ENCODE measurements at places on chromosomes 2 and 18.

- peak; percentile 60 for ATAC-seq
Observed at GRCh38 chr2:219570924-219571310, 422 bp downstream of the OBSL1 start.

DNA sequence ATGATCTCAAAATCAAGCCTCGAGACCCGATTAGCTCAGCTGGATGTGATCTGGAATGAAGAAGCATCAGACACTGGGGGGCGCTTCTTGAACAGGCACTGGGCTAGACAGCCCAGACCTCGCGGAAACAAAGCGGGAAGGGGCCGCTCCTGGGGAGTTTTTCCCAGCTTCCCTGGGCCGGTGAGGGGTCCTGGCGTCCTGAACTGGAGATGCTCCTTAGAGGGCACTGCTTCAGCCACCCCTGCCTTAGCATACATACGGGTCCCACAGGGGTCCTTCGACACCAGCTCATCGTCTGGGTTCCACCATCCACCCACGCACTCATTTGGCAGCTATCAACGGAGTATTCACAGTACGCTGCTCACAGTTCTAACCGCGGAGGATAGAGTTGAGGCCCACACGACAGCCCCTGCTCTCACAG, 146.7 kb downstream of the TSN start:
- no peak for ATAC-seq

- ATAC-seq: no peak
Observed at GRCh38 chr2:36556842-36557241, 41.1 kb downstream of the FEZ2 start.

DNA sequence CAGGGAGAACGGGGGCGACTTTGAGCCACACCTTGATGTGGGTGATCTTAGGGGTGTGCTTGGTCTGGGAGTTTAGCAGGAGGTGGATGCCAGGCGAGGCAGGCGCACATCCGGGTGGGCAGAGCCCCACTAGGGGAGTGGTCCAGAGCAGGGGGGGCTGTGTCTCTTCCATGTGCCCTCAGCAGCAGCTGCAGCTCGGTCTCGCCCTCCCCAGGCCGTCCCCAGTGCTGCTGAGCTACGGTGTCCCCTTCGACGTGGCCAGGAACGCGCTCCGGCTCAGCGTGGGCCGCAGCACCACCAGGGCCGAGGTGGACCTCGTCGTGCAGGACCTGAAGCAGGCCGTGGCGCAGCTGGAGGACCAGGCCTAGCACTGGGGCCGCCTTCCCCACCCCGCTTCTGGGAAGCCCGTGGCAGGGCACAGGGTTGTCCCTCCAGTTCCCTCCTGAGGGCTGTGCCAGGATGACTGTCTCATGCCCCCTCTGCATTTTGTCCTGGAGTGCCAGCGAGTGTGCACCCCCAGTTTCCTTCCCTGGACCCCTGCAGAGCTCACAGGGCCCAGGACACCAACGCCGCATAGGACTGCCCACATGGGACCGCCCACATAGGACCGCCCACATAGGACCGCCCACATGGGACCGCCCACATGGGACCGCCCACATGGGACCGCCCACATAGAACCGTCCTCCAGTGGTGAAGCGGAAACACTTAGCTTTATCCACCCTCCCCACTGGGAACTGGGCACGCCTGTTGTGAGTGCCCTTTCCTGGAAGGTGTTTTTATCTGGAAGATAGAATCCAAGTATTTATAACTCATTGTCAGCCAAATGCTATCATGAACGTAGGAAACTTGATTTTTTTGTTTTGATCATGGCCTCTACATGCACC, 1.9 kb upstream of the ESPNL start:
- ATAC-seq: peak; percentile 79

- ATAC-seq: no peak
Observed at GRCh38 chr2:15909736-15910135, 30.6 kb upstream of the MYCN start.

DNA sequence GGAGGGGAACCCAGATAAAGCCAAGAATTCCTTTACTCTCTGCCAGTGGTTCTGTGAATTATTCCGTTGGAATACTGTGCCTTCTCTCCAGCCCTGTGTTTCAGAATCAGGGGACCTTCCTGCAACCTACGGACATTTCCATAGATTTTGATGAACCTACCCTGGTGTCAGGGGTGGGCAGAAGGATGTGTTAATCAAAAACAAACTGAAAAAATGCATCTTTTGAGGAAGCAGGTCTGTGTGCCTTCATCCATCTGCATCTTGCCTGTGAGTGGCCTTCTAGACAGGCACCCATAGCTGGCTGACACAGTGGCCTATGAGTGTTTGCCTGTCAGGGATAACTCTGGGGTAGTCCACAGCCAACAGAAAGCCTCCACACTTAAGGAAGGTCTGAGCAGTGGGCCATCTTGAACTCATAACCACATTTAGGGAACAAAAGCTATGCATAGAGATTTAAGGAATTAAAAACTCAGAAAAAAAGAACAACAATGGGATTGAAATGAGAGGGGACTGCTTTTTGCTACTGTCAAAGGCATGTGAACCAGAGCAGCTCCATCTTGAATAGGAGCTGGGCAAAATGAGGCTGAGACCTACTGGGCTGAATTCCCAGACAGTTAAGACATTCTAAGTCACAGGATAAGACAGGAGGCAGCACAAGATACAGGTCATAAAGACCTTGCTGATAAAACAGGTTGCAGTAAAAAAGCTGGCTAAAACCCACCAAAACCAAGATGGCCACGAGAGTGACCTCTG, 45.9 kb upstream of the ITGA6 start:
- ATAC-seq: no peak
